ENCODE measurements at places on chromosomes 3 and 15.

DNA sequence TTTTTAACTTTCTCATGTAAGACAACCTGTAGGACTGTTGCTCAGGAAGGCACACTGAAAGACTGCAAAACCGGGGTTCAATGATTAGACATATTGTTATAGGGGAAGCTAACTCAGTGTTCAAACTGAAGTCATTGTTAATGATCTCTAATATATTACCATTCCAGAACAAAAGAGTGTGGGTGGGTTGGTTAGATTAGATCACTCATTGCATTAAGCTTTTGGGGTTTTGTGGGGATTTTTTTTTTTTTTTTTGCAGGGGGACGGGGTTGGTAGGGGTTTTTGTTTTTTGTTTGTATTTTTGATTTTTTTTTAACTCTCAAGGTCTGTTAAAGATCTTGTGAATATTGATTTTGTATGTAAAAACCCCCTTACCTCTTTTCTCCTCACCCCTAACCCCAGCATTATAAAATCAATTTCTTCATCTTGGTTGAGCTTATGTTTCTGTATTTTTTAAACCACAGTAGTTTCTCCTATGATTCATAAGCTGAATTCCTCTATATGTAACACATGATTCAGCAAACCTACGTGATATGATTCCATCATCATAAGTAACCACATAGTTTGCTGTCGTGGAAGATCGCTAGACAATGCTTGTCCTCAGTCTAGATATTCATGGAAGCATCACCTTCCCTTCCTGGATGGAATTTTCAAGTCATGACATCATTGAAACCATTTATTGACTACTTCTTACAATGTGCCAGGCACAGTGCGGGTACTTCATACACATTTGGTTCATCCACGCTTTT is 544.1 kb upstream of the MDFIC2 start:
- DNase-seq, result peak; percentile 18

DNA sequence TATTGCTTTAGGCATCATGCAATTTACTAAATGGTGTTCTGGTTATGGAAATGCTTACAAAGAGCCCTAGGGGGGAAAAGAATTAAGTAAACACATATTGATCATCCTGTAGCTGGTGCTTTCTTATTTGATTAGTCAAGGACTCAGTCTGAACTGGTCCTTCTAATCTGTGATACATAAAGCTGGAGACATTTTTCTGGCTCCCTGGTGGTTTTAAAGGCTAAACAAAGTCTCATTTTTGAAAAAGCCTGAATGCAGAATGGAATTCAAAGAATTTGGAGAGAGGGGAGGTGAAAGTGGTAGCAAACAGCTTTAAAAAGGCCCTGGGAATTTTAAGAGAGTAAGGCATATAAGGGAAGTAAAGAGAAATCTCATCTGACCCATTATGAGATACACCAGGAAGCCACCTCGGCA is 149.7 kb downstream of the RBMS3 start:
- no peak for DNase-seq

DNA sequence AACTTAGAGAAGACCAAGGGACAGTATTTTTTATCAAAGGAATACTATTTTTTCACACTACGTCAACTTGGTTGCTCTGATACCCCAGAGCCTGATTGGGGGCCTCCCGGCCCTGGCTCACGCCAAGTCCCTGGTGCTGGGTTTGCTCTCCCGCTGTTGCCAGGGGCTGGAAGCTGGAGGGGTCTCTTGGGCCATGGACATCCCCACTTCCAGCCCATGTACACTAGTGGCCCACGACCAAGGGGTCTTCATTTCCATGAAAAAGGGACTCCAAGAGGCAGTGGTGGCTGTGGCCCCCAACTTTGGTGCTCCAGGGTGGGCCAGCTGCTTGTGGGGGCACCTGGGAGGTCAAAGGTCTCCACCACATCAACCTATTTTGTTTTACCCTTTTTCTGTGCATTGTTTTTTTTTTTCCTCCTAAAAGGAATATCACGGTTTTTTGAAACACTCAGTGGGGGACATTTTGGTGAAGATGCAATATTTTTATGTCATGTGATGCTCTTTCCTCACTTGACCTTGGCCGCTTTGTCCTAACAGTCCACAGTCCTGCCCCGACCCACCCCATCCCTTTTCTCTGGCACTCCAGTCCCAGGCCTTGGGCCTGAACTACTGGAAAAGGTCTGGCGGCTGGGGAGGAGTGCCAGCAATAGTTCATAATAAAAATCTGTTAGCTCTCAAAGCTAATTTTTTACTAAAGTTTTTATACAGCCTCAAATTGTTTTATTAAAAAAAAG is 20.3 kb upstream of the BSN start:
- no peak for DNase-seq

- no peak for DNase-seq
Observed at GRCh38 chr3:159486580-159486979, 502.1 kb upstream of the IL12A start.

Data from MV-4-11 (cell line).